DMS79 treated with DMSO at 0.1 percent for 48 hours (cell line): ENCODE measurements at places on chromosomes 4 and X.

- DNase-seq = no peak
Measured at GRCh38 chr4:98166025-98166730, 22.9 kb upstream of the STPG2 start.

DNA sequence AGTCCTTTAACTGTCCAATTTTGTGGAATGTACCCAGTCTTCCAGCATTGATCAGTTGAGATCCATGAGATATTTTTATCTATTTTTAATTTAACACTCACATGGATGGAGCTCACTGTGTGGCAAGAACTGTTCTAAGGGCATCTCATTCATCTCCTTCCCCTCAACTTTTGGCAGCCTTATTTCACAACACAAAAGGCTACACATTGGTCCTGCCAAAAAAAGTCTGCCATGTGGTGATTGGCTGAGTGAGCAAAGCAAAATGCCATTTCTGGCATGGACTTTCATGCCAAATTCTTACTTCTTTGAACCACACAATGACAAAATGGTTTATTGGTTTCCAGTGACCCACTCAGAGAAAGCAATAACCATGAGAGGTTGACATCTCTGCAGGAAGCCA is 171.6 kb upstream of the MAP3K15 start:
- peak; percentile 19 for DNase-seq

GRCh38 chr4:121510341-121510874 is 129.6 kb upstream of the QRFPR start:
- DNase-seq = no peak

- DNase-seq = no peak
Measured at GRCh38 chr4:146112389-146112788, 63.1 kb upstream of the LSM6 start.

DNA sequence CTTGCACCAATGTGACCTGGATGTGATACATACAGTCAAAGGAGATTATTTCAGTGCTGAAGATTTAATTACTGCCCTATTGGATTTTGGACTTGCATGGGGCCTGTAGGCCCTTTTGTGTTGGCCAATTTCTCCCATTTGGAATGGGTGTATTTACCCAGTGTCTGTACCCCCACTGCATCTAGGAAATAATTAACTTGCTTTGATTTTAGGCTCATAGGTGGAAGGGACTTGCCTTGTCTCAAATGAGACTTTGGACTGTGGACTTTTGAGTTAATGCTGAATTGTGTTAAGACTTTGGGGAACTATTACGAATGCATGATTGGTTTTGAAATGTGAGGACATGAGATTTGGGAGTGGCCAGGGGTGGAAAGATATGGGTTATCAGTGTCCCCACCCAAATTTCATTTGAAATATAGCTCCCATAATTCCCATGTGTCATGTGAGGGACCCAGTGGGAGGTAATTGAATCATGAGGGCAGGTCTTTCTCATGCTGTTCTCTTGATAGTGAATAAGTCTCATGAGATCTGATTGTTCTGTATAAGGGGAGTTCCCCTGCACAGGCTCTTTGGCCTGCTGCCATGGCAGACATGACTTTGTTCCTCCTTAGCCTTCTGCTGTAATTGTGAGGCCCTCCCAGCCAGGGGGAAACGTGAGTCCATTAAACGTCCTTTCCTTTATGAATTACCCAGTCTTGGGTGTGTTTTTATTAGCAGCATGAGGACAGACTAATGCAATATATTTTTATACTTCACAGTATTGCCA is 362.2 kb upstream of the SPANXN4 start:
- no peak for DNase-seq

- DNase-seq = no peak
Measured at GRCh38 chrX:77118686-77119085, 328.5 kb upstream of the FGF16 start.

DNA sequence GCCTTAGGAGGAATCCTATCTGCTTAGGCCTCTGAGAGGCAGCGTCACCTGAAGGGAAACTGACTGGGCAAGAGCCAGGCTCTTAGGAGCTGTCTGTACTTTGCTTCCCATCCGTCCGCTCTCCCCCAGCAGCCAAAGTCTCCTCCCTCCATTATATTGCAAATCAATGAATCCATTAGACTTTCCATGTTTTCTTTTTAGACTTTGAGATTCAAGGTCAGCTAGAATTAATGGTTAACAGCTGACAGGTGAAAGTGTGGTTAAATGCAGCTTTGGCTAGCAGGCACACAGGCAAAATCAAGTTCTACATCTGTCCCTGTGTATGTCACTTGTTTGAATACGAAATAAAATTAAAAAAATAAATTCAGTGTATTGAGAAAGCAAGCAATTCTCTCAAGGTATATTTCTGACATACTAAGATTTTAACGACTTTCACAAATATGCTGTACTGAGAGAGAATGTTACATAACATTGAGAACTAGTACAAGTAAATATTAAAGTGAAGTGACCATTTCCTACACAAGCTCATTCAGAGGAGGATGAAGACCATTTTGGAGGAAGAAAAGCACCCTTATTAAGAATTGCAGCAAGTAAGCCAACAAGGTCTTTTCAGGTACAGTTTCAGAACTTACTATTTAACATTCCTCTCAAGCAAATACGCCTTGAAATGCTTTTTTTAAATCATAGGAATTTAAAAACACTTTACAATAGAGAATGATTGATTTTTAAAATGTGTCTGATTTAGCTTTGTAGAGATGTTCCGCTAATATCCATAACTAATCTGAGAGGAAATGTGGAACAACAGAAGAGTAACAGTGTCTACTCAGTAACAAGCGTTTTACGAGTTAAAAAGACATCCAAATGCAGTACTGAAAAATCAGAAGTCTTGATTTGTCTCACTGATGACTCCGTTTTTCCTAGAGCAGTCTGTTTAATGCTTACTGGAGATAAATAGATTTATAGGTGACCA is at the start of gene F11:
F11 (plus strand) TSS at position 507 of the 970 bp plus-strand sequence. CDS start 948 bp downstream, outside the sequence.
- DNase-seq = no peak

- no peak for DNase-seq
Measured at GRCh38 chr4:131613824-131614216, 1535.3 kb upstream of the PCDH10 start.

- DNase-seq = no peak
Measured at GRCh38 chrX:133530960-133531359, 115.7 kb upstream of the GPC4 start.

DNA sequence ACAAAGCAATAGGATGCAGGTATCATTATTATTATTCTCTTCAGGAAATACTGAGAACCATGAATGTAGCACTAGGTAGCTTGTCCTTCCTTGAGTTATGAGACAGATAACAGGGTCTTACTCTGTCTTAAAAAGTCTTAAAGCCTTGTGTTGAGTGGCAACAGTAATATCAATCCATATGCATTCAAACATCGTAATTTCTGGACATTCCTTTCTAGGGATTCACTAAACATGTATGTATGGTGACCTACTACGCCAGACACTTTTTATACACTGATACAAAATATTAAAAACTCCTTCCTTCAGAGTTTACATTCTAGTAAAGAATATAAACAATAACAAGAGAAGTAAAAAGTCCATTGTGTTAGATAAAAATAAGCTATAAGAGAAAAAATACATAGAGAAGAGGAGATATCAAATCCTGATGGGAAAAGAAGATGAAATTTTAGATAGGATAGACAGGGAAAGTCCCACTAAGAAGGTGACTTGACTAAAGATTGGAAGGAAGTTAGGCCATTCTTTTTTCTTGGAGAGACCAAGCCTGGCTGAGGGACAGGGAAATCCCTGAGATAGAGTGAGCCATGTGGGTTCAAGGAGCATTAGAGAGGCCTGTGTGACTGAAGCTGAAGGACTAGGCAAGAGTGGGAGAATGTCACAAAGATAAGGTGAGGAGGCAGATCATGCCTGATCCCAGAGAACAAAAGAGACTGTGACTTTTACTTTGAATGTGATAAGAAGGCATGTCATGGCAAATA is 5.0 kb upstream of the DDX60L start:
- no peak for DNase-seq

- no peak for DNase-seq
Measured at GRCh38 chr4:150680651-150681050, 98.7 kb downstream of the MAB21L2 start.

GRCh38 chr4:24210332-24210902 is 320.6 kb upstream of the PPARGC1A start:
- no peak for DNase-seq

DNA sequence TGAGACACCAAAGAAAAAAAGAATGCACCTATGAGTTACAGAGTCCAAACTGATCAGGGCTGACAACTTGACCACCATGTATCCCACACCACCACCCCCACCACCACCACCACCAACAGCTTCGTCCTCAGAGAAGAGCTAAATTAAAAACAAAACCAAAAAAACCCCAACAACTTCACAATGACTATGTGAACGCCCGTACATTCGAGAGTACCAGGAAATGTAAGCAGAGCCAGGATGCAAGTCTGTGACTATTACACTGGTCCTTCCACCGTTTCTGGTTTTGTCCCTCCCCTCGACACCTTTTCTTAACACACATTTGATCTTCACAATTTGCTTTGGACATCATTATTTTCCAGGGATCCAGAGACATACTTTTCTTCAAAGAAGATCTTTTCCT is 51.0 kb downstream of the WFS1 start:
- no peak for DNase-seq

- no peak for DNase-seq
Measured at GRCh38 chr4:15674926-15675325, 6.7 kb upstream of the FAM200B start.

GRCh38 chr4:143232277-143232676 is 47.6 kb downstream of the USP38 start:
- DNase-seq = no peak

GRCh38 chr4:174387143-174387542 is 103.4 kb downstream of the CEP44 start:
- no peak for DNase-seq

GRCh38 chr4:67256388-67257043 is 288.8 kb downstream of the CENPC start:
- DNase-seq = no peak

- peak; percentile 21 for DNase-seq
Measured at GRCh38 chr4:110085131-110085530, 113.3 kb downstream of the ELOVL6 start.

DNA sequence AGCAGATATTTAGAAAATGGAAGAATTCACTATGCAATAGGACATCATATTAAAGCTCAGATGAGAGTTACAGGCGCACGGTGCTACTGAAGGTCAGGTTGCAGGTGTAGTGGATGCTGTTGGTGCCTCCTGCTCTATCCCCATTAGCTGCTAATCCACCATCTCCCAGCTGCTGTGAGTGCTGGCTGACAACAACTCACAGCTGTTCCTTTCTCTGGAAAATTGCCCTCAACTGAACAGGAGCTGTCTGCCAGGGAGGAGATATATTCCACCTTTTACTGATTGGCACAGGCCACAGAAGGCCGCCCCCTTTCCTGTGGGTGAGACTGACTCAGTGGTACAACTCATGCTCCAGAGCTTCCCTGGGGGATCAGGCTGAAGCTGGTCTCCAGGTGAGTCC is 48.7 kb downstream of the UCHL1 start:
- DNase-seq = no peak

DNA sequence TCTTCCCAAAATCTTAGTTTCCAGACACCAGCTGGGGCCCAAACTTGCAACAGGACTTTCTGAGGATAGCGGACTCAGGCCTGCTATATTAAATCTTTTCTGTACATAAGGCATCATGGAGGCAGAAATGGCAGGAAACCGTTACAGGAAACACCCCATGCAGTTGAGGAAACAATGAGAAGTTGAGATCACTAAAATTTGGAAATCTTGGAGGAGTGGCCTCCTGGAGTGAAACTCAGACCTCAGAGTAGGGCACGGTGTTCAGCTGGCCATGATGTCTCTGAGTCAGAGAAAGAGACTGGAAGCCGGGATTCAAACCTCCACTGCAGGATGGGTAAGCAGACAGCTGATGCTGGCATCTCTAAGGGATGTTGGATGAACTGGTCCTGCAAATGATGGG is 372.6 kb upstream of the CTSO start:
- DNase-seq = no peak

DNA sequence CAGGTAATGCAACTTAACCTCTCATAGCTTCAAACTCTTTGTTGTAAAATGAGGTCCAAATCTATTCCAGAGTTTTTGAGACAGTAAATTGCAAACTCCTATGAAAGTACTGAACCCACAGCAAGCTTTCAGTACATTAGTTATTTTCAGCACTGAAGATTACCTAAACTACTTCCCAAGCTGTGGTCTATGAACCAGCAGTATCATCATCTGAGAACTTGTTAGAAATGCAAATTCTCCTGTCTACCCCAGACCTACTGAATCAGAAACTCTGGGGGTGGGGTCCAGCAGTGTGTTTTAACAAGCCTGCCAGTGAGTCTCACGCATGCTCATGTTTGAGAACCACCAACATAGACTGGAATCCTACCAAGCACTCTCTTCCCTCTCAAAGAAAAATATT is 5.7 kb upstream of the CASP6 start:
- DNase-seq = no peak

DNA sequence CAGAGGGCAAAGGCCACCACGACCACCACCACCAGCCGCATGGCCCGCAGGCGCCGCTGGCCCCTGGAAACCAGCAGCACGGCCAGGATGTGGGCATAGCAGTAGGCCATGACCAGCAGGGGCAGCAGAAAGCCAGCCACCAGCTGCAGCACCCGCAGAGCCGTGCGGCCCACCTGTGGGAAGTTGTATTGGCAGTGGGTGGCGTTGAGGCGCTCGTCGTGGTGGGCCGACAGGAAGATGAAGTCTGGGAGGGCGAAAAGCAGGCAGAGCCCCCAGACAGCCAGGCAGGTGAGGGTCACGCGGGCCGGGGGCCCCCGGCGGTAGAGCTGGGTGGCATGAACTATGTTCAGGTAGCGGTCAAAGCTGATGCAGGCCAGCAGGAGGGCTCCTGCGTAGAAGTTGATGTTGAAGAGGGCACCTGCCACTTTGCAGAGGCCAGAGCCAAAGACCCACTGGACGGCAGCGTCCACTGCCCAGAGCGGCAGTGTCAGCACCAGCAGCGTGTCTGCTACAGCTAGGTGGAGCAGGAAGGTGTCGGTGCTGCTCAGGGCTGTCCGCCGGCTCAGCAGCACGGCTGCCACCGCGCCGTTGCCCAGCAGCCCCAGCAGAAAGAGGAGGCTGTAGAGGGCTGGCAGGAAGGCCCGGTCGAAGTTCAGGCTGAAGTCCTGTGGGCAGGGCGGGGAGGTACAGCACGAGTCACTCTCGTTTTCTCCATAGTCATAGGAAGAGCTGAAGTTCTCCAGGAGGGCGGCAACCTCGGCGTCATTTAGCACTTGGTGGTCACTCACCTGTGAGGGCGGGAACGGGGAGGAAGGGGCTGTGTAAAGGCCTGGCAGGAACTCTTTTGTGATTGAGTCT is 1.4 kb downstream of the CXCR3 start:
- no peak for DNase-seq

DNA sequence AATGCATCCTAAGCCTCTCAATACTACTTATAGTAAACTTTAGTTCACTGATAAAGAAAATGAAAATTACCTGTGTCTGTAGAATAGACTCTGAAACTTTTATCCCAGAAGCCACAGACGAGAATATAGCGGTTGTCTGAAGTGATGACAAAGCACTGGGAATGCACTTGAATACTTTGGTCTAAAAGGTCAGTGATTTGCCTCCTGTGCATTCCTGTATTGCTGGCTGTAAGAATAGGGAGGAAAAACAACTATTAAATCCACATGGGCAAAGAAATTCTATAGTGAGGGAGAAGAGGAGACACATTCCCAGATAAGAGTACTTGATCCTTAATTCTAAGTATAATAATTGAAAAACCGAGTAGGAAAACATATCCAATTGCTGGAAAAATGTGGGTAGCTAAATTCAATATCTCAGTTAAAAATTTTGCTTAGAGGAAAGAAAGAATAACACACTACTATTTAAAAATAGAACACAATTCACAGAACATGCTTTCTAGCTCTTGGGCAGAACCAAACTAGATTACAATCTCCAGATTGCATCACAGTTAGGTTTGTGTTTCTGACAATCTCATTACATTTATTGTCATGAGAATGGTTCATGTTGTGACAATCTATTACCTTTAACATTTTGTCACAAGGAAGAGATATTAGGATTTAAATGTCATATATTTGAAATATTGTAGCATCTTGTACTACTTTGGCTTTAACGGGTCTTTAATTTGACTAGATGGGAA is 232.1 kb downstream of the DCLK2 start:
- DNase-seq = no peak
